ENCODE measurements at places on chromosomes 3 and 15. TPM values are rescaled to one million over a fixed set of nuclear protein-coding genes. Genes with fewer than 3 reads are reported as not detected.

Gene LRRC49
- polyA plus RNA-seq = 19.0 TPM

DNA sequence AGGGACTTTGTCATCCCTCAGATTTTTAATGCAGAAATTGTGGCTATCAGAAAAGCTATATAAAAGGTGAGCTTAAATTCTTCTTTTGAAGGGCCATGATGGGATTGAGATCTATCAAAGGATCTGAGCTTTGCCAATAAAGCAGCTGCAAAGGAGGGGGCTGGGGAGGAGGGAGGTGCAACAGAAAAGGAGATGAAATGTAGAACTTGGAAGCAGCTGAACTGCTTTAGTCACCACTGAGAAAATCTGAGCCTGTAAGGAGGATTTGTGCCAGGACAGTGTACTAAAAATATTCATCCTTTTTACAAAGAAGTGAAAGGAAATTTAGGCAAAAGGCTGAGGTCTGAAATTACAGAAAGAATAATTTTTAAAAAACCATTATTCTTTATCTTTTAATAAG is 10.4 kb downstream of the TSPAN3 start:
- DNase-seq = no peak

- DNase-seq = no peak
These were observed 26.3 kb upstream of the CCDC39 start for GRCh38 chr3:180705619-180706018.

Gene FOXL2NB
- 0.06 TPM for polyA plus RNA-seq

- no peak for DNase-seq
These were observed 40.2 kb upstream of the IDH2 start for GRCh38 chr15:90142216-90143165.

GRCh38 chr3:25235031-25235430 is 193.0 kb upstream of the RARB start:
- no peak for DNase-seq

- no peak for DNase-seq
These were observed 39.1 kb upstream of the DNAJC13 start for GRCh38 chr3:132378048-132378762.

DNA sequence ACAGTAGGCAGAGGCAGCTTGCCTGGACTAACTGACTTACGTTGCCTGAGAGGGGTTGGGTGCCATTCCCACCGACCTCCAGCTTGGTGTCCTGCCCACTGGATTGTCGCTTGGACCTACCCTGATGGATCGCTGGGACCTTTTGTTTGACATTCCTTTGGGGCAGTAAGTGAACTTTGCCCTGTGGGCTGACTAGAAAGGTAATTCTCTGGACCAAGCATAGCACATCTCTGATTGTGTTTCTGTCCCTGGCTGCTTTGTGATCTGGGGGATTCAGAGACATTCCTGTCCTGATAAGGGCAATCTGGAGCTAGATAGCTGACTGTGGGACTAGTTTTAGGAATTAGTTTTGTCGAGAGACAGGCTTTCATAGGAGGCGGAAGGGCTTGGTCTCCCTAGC is 19.5 kb upstream of the IFT57 start:
- no peak for DNase-seq

Gene PLXNA1
- 29.3 TPM for polyA plus RNA-seq

GRCh38 chr3:88280326-88280725 is 130.6 kb downstream of the C3orf38 start:
- no peak for DNase-seq

Gene DUOX2
- polyA plus RNA-seq = 0.30 TPM

GRCh38 chr15:97972366-97972765 is 11.9 kb downstream of the ARRDC4 start:
- DNase-seq = no peak

Gene DPPA2
- not detected for polyA plus RNA-seq

DNA sequence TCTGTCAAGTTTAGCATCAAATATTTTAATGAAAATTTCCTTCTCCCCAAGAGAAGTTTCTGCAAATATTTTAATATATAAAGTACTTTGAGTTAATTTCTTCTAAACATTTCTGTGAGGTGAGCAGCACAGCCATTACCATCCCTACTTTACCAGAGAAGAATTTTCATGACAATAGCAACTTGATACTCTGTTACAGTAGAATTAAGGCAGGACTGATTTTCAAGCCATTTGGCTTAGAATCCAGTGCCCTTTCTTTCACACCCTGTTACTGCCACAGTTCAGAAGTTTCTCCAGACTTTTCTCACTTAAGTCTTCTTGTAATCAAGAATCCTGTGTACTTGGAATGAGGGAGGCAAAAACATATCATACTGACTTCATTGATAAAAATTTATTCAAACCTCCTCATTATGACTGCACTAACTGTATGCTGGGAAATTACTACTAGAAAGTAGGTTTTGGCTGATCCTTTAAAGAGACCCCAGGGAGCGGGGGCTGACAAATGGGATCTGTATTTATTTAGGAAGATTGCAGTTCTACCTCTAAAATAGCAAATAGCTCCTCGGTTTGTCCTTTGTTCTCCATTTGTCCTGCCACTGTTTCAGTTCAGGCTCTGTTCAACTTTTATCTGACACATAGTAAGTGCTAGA is 557.0 kb upstream of the SGO1 start:
- DNase-seq = no peak

- DNase-seq = no peak
These were observed 278.6 kb downstream of the NLGN1 start for GRCh38 chr3:173676094-173676493.

- DNase-seq = no peak
These were observed 3.8 kb upstream of the CRYBG3 start for GRCh38 chr3:97817965-97818364.

DNA sequence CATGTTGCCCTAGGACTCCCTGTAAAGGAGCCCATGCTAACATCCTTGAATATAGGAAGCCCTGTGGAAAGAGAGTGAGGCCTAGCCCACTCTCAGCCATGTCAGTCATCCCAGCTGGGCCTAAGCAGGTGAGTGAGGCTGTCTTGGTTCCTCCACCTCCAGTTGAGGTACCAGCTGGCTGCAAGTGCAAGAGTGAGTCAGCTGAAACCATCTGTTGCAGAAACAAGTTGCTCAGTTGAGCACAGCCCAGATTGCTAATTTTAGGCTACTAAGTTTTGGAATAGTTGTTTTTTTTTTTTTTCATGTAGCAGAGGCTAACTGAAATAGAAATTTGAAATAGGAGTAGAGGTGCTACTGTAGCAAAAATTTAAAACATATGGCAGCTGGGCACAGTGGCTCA is 43.7 kb upstream of the ADPGK start:
- DNase-seq = no peak

DNA sequence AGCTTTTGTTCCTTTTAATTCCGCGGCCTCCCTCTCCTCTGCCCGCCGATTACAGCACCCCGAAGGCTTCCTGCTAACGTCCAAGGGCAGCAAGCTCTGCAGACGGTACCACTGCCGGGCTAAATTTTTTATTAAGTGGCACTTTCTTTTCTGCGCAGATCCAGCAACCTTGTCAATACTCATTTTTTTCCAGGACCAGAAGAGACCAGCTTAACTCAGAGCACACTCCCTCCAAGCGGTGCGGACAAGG is 542 bp upstream of the MEIS2 start:
- no peak for DNase-seq

GRCh38 chr15:62343397-62343796 is 178.3 kb upstream of the C2CD4B start:
- DNase-seq = no peak

DNA sequence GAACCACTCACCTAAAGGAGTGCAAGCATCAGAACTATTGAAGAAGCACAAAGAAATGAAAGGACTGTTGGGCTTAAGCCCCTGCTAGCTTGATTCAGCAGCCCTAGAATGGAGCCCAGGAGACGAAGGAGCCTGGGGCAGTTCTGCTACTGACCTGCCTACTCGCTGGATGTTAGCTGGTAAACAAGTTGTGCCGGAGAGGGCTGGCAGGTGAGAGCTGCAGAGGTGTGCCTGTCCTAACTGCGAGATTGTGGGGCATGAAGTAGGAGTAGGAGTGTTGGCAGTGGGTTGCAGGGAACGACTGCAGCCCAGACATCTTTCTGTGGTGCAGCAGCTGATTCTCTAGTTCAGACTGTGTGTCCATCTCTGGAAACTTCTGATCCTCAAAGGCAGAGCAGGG is 75.2 kb upstream of the GSK3B start:
- no peak for DNase-seq

DNA sequence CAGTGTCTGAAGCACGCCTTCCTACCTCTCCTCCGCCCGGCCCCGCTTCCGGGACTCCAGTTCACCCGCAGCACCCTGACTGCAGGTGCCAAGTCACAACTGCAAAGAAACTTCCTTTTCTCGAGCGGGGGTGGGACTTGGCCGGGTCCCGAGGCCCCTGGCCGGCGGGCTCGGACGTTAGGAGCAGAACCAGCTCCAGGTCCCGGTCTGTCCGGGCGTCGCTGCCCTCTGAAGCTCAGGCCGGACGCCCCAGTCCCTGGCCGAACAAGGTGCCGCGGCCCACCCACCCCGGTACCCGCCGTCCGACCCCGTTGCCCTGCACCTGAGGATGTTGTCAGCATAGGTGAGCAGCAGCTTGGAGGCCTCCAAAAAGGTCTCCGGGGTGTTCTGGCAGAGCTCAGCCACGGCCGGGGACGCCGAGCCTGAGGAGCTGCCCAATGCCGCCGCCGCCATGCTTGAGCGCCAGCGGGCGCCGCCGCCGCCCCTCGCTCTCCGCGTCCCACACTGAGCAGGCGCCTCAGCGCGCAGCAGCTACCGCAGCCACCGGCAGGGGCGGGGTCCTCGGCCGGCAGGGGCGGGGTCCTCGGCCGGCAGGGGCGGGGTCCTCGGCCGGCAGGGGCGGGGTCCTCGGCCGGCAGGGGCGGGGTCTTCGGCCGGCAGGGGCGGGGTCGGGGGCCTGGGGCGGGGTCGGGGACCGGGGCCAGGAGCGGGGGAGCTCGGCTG is at the start of gene NGLY1:
NGLY1 (minus strand) TSS at position 506 of the 723 bp plus-strand sequence; CDS start at position 453, 53 bp downstream.
- DNase-seq = peak; percentile 90

Gene CDCP1
- polyA plus RNA-seq = 0.30 TPM

Gene ESYT3
- 18.7 TPM for polyA plus RNA-seq

- DNase-seq = no peak
These were observed 7.5 kb downstream of the COLQ start for GRCh38 chr3:15513810-15514662.

Gene TBC1D23
- polyA plus RNA-seq = 31.6 TPM

DNA sequence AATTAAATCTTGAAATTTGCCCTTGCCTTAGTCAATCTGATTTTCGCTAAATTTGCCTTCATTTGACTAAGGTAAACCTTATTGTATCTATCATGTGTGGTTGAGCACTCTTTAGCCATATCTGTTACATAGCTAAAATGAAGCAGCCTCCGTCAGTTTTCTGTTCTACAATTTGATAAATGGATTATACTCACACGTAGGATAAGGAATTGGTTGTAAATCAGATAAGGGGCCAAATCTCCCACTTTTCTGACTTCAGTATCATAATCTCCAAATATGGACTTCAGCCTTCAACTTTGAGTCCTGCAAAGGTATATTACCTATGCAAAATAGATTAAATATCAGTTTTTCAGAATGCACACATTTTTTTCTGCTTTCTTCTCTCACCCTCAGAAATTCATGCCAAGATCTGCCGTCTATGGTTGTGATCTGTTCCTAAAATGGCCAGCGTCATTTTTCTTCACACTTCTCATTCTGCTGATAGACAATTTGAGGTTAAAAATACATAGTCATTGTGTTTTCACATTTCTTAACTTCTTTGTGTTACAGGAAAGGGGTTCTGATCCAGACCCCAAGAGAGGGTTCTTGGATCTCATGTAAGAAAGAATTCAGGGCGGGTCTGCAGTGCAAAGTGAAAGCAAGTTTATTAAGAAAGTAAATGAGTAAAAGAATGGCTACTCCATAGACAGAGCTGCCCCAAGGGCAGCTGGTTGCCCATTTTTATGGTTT is 36.9 kb downstream of the RAB8B start:
- no peak for DNase-seq

Gene GRK7
- polyA plus RNA-seq = 0.19 TPM

DNA sequence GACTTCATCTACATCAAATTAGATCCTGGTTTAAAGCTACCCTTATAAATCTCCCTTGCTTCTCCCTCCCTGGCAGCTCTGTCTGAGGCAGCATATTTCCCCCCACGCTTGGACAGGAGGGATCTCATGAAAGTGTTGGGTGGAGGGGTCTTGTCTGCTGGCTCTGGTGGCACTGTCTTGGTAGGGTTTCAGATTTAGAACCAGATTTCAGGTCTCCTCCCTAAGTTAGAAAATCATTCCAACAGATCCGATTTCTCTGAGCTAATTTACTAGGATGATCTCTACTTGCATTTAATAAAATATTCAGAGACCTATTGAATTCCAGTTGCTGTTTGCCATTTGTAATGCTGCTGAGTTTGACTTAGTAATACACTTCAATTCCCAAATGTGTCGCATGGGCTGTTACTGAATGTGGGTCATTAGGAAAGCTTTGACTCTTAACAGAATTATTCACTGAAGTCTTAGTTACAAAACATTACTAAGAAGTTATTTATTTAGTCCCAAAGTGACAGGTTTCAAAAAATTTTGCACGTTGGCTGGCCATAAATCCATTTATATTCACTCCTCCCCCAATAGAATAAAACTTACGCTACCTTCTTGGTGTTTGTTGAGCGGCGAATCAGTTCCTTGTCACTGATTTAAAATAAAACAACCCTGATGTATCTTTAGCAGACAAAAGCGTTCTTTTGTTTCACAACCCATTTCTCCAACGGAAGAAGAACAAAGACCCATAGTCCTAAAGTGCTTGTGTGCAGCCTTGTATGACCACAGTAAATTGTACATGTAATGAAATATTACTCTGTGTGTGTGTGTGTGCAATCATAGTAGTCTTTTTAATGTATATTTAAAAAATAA is 84.5 kb downstream of the TRAK1 start:
- DNase-seq = no peak

Gene ARPIN
- 37.4 TPM for polyA plus RNA-seq

Gene KLHDC8B
- polyA plus RNA-seq = 46.6 TPM

Gene PPARG
- 3.3 TPM for polyA plus RNA-seq

- DNase-seq = peak; percentile 64
These were observed 1092.2 kb upstream of the CFAP20DC start for GRCh38 chr3:60142009-60142408.

GRCh38 chr15:57134851-57135250 is 216.4 kb downstream of the TCF12 start:
- DNase-seq = peak; percentile 57

GRCh38 chr15:72136170-72137051 is 18.2 kb downstream of the SENP8 start:
- DNase-seq = no peak

DNA sequence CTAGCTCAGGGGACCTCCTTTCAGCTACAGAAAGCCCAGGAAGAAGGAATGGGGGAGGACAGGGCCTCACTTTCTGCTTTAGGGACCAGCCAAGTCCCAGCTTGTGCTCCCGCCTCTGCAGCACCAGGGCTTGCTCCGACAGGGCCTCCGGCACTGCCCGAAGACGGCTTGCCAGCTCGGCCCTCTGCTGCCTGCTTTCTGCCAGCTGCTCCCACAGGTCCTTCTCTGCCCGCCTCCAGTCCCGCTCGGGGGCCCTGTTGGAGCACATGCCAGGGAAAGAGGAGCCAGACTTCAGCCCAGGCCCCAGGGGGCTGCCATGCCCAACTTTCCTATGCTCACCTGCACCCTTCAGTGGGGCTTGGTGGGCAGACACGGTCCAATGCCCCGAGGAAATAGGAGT is 4.3 kb upstream of the CLK3 start:
- DNase-seq = peak; percentile 78

Gene SNTN
- 15.6 TPM for polyA plus RNA-seq

Gene TEX9
- 17.2 TPM for polyA plus RNA-seq

Gene RETNLB
- not detected for polyA plus RNA-seq

GRCh38 chr3:151707216-151707615 is 26.5 kb upstream of the AADACL2 start:
- no peak for DNase-seq

All from left lung (tissue), 14 donors.